ENCODE measurements at places on chromosomes 3 and 15.

- DNase-seq = no peak
Measured at GRCh38 chr15:52493968-52494367, 34.7 kb downstream of the MYO5A start.

DNA sequence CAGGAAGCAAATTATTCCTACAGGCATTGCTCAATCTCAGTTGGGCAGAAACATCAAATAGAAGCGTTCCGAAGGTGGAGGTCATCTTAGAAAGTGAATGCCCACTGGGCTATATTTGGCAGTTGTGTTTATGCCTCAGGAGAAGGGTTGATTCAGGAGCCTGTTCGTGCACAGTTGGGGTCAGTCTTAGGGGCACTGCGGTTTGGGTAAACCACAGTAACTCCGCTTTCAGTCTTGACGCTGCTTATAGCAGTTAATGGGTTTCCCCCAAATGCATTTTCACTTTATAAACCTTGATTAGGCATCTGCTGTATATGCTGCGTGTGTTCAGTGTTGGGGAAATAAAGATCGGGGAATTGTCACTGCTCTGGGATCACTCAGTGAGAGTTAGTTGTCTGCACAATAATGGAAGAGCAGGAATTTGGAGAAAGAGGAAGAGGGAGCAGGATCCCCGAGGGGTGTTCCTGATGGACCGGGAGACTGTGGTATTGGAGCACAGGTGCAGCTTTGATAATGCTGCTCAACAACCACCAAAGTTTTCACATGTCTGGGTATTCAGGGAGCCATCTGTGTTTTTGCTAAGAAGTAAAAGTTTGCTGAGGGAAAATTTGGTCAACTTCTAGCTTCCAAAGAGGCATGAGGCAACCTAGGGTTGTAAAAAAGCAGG is 124.3 kb upstream of the EIF1B start:
- DNase-seq = no peak

DNA sequence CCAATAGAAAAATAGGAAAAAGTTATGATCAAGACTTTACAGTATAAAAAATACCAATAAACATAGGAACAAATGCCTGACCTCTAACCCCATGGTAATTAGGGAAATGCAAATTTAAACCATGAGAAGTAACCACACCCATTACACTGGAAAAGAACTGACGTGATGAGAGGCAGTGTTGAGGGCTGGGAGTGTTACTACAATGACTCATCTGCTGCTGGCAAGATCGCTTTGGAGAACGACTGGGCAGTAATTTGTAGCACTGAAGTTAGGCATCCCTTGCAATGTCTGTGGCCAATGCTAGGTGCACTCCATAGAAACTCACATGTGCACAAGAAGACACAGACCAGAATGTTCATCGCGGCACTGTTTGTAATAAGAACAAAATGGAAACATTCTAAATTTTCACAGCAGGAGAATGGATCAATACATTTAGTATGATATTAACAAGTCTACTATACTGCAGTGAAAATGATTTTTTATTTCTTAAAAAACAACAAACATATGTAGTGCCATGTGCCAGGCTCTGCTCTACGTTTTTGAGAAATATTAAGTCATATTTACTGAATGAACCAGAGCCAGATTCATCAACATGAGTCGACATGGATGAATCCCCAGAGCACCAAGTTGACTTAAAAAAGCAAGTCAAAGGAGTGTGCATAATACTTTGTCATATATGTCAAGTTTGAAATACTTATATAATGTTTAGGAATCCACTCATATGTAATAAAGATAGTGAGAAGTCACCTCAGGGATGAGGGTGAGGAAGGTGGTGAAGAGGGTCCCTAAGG is 37.6 kb upstream of the EPHB3 start:
- DNase-seq = no peak

GRCh38 chr3:195808741-195809290 is 2.9 kb downstream of the MUC4 start:
- no peak for DNase-seq

DNA sequence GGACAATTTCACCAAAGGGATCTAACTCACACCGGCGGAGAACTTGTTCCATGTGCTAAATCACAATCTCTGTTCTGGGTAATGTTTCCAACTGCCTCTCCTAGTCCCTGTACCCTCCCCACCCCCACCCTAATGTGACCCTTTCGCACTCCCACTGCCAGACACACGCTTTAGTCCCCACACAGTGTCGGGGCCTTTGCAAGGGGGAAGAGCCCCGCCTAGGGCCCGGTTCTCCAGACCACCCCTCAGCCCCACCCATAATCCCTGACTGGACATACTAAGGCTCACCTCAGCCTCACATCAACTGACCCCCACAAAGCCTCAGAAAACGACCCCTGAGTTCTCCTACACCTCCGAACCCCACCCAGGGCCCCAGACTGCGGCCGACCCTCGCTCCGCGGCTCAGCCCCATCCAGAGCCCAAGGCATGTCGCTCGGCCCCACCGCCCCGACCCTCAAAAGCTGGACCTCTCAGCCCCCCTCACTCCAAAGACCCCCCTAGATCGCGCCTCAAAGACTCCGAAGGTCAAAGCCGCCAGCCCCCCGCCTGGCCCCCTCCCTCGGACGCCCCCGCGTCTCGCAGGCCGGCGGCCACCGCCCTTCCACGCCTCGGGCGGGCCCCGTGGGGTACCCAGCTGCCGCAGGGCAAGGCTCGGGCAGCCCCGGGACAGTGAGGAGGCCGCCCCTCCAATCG is 72.0 kb upstream of the MAP4 start:
- DNase-seq = no peak

DNA sequence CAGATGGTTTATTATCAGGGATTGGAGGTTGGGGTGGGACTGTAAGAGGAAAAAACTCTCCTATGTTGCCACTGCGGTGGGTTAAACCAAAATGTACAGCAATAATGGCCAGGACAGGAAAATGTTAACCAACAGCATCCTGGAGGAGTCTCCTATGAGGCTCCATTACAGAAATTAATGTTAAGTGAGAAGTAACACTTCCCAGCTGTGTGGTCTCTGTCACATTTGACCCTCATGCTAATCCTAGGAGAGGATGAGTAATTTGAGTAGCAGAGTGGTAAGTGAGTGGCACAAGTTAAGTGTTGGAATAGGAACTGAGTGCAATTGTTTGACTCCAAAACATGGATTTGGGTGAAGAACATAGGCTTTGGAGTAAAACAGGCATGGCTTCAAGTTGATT is 39.0 kb downstream of the ARHGEF3 start:
- DNase-seq = no peak

- DNase-seq = no peak
Measured at GRCh38 chr3:153250446-153250845, 88.4 kb downstream of the RAP2B start.

- no peak for DNase-seq
Measured at GRCh38 chr15:96365781-96366525, 35.5 kb downstream of the NR2F2 start.

GRCh38 chr15:74964794-74965193 is 8.2 kb upstream of the RPP25 start:
- no peak for DNase-seq

GRCh38 chr15:51262463-51262862 is 75.9 kb downstream of the CYP19A1 start:
- no peak for DNase-seq

- DNase-seq = no peak
Measured at GRCh38 chr15:39312984-39313383, 267.9 kb upstream of the THBS1 start.

DNA sequence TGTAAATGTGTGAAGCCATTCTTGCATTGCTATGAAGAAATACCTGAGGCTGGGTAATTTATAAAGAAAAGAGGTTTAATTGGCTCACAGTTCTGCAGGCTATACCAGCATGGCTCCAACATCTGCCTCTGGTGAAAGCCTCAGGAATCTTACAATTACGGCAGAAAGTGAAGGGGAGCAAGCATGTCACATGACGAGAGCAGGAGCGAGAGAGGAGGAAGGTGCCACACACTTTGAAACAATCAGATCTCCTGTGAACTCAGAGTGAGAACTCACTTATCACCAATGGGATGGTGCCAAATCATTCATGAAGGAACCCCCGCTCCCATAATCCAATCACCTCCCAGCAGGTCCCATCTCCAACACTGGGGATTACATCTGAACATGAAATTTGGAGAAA is 213.6 kb upstream of the TSC22D2 start:
- DNase-seq = no peak

- no peak for DNase-seq
Measured at GRCh38 chr3:121740896-121741295, 8.6 kb downstream of the GOLGB1 start.

DNA sequence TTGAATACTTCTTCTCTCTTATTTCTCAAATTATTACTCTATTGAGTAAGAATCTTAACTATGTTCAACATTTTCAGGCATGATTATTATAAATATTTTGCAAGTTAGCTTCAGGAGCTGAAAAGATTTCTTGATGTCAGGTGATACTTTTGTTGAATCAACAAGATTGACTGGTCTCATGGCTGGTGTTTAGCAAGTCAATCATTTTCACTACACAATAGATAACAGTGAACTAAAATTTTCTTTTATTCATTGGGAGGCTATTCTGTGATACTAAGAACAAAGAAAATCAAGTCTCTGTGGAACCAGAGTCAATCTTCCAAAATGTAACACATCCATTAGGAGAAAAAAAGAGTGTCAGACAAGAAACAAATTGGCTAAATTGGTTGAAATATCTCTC is 476.7 kb downstream of the CNTN3 start:
- DNase-seq = no peak

- no peak for DNase-seq
Measured at GRCh38 chr3:61538486-61538885, 22.9 kb upstream of the PTPRG start.

DNA sequence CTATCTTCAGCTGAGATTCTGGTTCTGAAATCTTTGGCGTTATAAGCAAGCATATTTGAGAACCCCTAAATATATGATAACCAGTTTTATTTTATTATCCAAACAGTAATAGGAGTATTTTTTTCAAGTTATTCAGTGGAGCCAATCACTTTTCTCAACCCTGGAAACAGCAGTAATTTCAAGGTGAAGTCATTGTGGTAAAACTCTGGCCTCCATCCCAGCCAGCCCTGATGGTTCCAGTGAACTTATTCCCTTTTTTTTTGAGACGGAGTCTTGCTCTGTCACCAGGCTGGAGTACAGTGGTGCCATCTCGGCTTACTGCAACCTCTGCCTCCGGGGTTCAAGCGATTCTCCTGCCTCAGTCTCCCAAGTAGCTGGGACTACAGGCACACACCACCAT is 545.4 kb upstream of the IL12A start:
- DNase-seq = no peak

DNA sequence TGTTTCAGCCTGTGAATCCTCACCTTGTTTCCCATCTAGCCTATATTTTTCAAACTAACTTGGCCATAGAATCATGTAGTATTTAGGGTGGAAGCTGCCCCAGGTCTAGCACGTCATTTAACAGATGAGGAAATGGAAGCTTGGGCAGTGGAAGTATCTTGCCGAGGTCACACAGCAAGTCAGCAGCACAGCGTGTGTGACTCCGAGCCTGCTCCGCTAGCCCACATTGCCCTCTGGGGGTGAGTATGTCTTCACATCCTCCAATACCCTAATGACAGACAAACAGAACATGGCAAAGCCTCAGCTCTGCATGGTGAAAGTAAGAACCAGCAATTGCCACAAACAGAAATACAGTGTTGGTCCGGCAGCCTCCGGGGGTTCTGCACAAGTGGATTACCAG is 2.2 kb upstream of the CCR5 start:
- peak; percentile 10 for DNase-seq

- no peak for DNase-seq
Measured at GRCh38 chr3:113285226-113285625, 73.9 kb downstream of the BOC start.

- no peak for DNase-seq
Measured at GRCh38 chr15:39315206-39315850, 265.6 kb upstream of the THBS1 start.

DNA sequence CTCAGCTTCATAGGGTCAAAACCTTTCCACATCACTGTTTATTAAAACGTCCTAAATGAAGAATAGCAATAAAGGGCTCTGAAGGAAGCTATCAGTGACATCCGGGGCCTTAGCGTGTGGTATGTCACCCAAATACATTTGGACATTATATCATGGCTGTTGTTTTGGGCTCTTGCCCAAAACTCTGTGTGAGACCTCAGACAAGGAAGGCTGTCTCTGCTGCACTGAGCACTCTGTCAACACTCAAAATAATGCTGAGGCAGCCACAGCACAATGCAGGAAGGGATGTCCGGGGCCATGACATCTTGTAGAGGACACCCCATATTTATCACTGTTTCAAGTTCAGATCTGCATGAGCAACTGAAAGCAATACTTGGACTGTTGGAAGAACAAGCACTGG is 293.8 kb upstream of the WNT5A start:
- no peak for DNase-seq

DNA sequence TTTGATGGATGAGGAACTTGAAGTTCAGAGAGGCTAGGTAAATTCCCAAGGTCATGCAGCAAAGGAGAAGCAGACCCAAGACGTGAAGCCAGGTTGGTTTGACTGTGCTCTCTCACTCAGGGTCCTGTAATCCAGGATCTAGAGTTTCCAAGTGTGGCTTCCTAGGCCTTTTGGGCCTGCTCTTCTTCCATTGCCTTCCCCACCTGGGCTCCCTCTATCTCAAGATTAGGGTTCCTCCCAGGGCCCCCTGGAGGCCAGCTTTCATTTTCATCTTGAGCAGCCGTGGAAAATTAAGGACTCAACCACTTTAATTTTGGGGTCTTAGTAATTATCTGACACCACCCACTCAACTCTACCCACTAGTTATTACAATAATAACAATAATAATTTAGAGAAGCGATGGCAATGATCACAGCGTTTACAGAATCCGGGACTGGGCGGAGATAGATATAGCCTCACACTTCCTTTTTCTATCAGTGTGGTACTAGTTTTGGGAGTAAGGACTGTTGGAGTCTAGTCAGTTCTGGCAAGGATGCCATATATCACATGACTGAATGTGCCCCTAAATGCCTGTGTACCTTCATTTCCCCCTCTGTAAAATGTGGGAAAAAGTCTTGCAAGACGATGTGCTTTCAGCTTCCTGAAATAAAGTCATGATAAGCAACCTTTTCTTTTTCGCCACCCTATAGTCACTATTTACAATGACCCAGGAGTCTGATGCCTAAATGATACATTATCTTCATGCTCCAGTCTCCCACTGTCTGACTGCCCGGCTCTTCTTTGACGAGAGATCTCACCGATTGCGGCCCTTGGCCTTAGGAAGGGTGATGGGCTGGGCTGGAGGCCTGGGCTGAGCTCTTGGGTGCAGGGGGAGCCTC is 30.2 kb upstream of the MAGEF1 start:
- DNase-seq = no peak

DNA sequence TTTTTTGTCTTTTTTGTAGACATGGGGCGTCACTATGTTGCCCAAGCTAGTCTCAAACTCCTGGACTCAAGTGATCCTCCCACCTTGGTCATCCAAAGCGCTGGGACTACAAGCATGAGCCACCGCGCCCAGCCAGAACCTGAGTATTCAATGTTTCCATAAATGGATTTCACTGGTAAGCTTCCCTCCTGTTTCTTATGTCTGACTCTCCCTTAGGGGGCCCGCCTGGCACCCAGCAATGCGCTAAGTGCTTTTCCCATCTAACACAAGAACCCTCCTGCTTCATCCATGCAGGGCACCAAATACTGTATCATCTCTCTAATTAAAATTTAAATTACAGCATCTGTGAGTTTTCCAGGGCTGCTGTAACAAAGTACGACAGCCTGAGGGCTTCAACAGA is 44.9 kb downstream of the KLF15 start:
- no peak for DNase-seq

GRCh38 chr15:62521396-62521795 is 356.3 kb upstream of the C2CD4B start:
- DNase-seq = no peak

Measured in hypothalamus (tissue), 51 donors.